Activated CD8-positive, alpha-beta memory T cell treated with anti-CD3 and anti-CD28 coated beads for 1 hour (primary cell): ENCODE measurements at places on chromosomes 7 and 10.

DNA sequence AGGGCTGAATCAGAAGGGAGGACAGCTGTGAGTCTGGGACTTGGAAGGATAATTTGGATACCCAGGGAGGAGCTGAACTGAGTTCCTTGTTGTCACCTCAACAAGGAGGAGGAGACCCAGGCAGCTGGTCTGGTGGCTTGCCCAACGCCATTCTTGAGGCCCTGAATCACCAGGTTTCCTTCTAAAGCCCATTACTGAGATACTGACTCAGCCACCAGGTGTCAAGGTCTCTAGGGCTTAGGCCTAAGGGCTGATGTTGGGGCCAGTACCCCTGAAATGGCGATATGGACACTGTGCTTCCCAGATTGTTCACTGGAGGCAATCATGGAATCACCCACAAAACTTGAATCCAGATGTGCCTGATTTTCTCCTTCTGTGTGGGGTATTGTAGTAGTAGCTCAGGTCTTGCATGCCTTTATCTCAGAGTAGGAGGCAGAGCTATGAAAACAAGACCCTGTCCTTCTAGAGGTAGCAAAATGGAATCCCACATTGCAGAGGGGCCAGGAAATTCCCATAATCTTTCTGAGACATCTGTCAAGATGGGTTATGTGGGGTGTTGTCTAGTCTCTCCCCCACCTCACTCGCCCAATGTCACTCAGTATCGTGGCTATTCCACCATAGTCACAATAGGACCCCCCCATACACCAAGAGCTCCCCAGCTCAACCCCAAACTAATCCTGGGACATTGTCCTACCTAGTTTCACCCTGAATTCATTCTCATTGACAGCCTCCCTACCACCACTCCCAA is 1.8 kb upstream of the ATG9B start:
- no peak for DNase-seq

- DNase-seq: no peak
Observed at GRCh38 chr10:128796396-128796912, 670.2 kb upstream of the MKI67 start.

- DNase-seq: no peak
Observed at GRCh38 chr10:49309691-49310411, 10.9 kb downstream of the C10orf71 start.

DNA sequence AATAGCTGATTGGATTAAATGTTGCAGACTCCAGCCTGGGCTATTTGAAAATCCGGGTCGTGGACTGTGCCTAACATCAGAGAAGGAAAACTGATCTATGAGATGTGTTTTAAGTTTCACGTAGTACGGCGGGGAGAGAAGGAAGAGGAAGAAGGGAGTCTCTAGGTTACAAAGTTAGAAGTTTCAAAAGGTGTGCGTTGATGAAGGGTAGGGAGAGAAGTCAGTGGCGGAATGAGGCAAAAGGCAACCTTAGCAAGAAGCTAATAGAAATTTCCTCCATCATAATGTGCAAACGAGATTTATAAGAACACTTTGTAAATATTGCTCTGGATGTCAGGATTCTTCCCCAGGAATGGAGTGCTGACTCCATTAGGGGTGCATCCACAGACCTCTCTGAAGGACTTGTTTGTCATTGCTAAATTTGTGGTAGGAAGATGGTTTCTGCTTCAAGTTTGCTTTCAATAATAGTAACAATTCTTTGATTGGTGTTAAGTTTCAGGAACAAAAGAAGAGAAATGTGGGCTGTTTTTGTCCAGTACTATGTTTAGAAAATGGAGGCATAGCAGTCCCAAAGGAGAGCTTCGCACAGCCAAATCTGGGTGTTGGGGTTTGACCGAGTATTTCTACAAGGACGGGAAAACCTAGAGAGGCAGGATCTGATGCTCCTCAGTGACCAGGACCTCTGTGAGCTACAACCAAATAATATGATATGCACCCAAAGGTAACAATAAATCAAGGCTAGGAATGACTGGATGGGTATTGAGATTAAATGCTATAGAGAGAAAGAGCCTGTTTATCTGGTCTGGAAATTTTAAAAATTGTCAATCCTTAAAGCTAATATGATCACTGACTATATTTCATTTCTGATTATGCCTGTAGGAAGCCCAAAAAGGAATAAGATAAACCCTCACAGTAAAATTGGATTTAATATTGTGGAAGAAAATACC is 8.2 kb downstream of the TWIST1 start:
- DNase-seq: no peak

DNA sequence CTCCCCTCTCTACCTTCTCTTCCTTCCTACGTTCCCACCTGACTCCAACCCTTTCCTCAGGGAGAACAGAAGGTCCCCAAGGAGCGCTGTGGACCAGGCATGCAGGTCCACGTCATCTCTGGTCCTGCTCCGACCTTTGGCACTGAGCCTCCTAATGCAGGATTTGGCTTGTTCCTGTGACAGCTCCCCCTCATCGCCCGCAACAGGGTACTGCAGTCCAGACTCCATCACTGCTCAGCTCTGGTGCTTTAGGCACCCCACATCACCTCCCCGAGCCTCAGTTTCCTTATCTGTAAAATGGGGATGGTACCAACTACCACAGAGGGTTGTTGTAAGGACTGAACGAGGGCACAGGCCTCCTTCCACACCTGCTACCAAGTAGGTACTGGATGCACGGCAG is 54.6 kb downstream of the FHIP2A start:
- no peak for DNase-seq

DNA sequence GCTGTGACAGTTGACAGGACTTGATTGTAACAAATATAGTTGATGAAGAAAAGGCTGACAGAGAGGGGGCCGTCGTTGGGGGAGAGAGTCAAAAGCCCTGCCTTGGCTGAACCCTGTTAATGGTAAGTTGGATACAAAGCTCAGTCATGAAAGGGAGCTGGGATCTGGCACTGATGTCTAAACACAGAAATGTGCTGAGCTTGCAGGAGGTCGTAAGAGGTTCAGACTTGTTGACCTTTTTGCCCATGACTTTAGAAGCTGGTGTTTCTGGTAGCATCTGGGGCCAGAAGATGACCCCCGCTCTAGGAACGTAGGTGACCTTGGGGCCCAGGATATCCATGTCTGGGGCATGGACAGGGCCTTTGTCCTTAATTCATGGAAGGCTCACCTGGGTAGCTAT is 294.7 kb downstream of the TCF7L2 start:
- no peak for DNase-seq

GRCh38 chr7:32242436-32242835 is 172.2 kb upstream of the PDE1C start:
- DNase-seq: no peak

- DNase-seq: no peak
Observed at GRCh38 chr7:69801729-69802682, 203.7 kb downstream of the AUTS2 start.

GRCh38 chr10:89700923-89701241 is 508 bp upstream of the KIF20B start:
- DNase-seq: no peak

- DNase-seq: no peak
Observed at GRCh38 chr7:120168066-120168465, 104.9 kb upstream of the KCND2 start.

DNA sequence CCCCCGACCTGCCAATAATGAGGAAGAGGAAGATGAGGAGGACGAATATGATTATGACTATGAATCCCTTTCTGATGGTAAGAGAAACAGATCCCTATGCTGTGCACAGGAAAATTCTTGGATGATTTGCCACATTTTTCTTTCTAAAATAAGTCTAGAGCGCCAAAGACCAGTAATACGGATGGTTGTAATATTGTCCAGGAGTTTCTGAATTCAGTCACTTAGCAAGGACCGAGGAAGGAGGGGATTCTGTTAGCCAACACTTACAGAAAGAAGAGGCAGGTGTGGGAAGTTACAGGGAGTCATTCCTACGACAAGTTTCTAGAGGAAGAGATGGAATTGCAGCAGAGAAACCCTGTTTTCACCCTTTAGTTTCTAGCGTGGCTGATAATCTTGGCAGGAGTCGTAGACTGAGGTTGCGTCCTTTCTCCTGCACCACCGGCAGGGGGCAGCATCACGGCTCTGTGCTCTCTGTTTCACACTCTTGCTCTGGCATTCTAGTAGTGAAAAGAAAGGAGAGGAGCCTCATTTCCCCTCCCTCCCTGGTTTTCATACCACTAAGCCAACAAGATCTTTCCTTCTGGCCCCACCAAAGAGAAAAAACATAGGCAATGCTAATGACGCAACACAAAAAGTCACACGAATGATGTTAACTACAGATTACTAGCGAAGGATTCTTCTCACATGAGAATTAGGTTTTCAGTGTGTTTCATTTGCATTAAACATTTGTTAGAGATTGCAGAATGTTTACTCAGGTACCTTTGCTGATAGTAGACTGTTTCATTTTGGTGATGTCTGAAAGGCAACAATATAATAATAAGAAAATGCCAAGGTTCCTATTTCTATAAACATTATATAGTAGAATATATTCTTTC is 82.7 kb downstream of the NOC3L start:
- peak; percentile 42 for DNase-seq

- DNase-seq: no peak
Observed at GRCh38 chr7:153518201-153518984, 533.8 kb upstream of the DPP6 start.

GRCh38 chr7:18425227-18425626 is 70.3 kb upstream of the HDAC9 start:
- no peak for DNase-seq

DNA sequence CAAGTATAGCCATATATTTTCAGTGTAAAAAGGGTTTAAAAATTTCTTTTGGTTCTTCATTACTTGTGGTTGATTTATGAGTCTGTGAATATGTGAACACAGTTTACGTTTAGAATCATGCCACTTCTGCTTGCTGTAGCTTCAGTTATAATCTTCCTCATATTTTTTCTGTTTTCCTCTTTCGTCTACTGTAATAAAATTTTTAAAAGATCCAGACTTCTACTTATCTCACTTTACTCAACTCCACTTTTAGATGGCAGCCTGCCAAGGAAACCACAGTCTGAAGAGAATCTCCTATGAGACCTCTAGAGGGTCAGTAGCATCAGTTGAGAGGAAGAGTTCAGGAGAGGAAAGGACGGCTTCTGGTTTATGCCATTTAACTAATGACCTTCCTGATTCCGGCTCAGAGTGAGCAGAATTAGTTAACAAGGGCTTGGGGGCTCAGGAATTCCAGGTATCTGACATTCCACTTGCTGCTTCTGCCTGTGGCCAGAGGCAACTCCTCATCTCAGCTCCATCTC is 21.4 kb downstream of the CREB5 start:
- no peak for DNase-seq

DNA sequence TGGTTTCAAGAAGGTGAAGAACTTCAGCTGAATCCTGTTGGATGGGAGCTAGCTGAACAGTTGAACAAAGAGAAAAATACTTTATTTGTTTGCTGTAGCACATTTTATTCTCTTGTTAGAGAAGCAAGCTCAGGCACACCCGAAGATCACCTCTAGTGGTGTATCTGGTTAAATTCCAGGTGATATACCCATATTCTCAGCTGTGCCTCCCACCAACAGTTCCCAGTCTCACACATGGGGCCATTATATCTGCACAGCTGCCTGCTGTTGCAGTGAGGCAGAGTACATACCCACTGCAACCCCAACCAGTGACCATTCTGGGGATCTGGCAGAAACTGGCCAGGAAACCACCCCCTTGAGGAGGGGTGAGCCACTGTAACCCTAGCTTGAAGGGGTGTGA is 9.2 kb downstream of the BTAF1 start:
- no peak for DNase-seq

DNA sequence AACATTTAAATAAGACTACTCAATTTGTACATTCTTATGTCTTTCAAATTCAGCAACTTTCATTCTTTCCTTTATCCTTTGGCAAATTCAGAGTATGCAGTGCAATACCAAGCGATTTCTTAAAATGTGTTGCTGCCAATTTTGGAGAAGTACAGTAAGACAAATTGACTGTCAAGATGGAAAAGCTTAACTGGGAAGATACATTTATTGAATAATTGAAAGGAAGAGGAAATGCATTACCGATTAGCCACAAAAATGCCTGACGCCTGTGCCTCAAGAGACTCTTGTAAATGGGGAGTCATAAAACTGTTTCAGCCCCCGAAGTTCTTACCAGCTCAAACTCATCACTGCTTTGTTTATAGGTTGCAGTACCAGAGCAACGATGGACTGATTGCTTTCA is 373.3 kb upstream of the GALNT17 start:
- DNase-seq: no peak

- DNase-seq: no peak
Observed at GRCh38 chr7:92368741-92369140, 78.5 kb upstream of the GATAD1 start.

GRCh38 chr10:3542185-3542611 is 242.8 kb downstream of the KLF6 start:
- no peak for DNase-seq

DNA sequence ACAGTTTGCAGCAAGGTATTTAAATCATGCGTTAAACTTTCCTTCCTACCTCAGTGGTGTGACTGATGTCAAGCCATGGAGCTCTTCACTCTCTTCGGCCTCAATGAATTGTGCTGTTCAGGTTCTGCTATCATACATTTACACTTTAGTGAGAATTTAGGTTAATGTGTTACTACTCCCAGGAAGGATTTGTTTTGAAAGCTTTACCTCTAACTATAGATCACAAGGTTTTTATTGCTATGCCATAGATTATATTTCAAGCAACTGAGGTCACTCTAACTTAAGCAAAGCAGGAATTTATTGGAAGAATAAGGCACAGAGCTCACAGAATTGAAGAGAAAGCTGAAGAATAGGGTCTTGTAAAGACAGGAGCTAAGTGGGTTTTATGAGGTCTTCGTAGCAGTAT is 11.0 kb upstream of the ADD3 start:
- DNase-seq: no peak

GRCh38 chr7:18469316-18469715 is 26.2 kb upstream of the HDAC9 start:
- no peak for DNase-seq

- no peak for DNase-seq
Observed at GRCh38 chr7:129202058-129202777, 13.8 kb downstream of the SMO start.

- no peak for DNase-seq
Observed at GRCh38 chr7:92991190-92991589, 126.6 kb downstream of the SAMD9 start.

DNA sequence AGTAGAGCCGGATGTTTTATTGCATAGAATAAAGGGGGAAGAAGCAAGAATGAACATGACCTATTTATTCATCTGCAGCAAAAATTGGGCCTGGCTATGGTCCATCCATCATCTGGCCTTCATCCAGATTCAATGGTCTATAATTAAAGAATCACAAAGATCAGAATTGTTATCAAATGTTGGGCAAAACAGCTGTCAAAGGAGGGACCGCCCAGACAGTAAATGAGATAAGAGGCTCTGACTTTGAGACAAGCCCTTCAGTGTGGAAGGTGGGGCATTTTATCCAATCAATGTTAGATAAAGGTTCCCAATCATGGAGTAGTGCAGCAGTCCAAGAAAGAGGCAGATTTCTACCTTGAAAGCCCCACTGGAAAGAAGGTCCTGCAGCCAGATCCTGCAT is 153.5 kb downstream of the PARD3 start:
- no peak for DNase-seq

GRCh38 chr10:79386637-79387465 is 39.6 kb downstream of the PPIF start:
- DNase-seq: no peak

- no peak for DNase-seq
Observed at GRCh38 chr10:75950997-75951589, 519.7 kb downstream of the LRMDA start.
